AML-193 (cell line): ENCODE measurements at places on chromosomes 16 and 17.

DNA sequence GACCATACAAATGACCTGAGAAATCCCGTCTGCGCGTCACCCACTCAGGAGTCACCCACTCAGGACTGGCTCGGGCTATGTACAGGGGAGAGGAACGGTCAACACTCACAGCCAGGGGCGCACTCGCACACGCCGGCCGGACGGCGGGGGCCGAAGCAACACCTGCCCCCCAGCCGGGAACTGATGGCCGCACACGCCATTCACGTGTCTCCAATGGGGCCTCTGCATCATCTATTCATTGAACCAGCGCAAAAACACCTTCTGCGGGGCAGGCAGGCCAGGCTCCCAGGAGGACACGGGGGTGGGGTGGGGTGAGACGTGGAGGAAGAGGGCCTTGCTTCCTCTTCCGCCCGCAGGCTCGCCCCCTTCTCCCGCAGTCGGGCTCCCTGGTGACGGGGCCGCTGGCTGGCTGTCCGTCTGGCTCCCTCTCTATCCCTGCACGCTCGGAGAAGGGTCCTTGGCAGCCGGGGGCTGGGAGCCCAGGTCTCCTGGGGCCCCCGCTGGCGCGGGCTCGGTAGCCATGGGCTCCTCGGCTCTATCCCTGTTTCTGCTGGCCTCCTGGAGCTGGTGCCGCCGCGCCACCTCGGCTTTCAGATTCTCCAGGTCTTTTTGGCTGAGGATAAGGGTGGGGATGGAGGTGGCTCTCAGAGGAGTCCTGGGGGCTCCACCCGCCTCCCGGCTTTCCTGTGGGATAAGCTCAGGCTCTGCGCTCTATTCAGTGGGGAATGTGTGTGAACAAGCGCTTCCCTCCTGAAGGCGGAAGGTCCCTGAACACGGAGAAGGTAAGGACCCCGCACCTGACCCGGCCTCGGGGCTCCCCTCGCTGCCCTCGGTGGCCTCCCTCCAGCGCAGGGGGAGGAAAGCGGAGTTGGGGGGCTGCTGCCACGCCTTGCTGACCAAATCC is 21.1 kb downstream of the CLUH start:
- DNase-seq = no peak

- DNase-seq = no peak
Measured at GRCh38 chr17:35790841-35791240, 4.6 kb downstream of the MMP28 start.

- DNase-seq = no peak
Measured at GRCh38 chr17:40178021-40178601, 841 bp downstream of the RAPGEFL1 start.

- DNase-seq = no peak
Measured at GRCh38 chr17:10052106-10052813, 146.1 kb downstream of the GAS7 start.

DNA sequence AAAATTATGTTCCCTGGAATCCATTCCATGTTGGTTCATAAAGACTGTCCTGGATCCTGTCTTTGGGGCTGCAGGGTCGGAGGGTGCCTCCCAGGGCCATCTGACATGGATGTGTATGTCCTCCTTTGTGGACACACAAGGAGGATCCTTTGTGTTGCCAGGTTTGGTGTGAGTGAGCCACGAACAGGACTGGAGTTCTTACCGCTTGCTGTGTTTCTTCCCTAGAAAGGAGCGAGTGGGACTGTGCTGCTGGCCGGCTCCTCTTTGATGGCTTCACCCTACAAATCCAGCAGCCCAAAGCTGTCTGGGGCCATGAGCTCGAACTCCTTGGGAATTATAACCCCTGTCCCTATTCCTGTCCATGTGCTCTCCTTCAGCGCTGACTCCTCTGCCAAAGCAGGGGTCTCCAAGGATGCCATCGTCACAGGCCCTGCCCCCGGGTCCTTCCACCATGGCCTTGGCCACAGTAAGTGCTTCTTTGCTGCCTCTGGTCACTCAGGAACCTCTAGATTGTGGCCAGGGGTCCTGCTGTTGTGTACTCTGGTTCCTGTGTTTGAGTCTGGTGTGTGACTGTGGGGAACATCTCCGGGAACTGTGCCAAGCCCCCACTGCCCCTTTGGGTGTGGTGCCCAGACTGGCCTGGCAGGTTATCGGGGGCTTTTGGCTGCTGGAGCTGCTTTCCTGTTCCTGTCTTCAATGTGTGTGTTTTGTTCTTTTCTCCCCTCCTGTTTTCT is 29.5 kb downstream of the UBN1 start:
- no peak for DNase-seq

- no peak for DNase-seq
Measured at GRCh38 chr16:87123356-87124001, 193.7 kb downstream of the C16orf95 start.

DNA sequence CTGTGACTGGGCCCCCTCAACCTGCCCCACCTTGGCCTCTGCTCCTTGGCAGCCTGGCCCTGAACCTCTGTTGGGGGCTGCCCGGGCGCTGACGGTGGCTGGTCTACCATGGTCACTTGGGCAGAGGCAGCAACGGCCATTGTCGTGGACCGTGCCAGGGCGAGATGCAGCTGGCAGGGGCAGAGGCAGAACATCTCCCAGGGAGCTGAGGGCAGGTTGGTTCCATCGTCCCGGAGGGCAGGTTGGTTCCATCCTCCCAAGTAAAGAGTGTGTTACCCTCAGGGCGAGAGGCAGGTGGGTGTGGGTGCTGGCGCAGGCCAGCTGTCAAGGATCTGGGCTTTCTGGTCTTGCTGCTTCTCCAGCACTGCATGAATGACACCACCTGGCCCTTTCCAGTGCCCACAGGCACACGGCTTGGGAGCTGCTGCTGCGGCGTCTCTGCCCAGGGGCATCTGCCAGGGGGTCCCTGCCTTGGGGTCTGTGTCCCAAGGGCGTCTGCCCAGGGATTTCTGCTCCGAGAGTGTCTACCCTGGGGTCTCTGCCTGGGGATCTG is 12.0 kb downstream of the ACSF3 start:
- DNase-seq = no peak

DNA sequence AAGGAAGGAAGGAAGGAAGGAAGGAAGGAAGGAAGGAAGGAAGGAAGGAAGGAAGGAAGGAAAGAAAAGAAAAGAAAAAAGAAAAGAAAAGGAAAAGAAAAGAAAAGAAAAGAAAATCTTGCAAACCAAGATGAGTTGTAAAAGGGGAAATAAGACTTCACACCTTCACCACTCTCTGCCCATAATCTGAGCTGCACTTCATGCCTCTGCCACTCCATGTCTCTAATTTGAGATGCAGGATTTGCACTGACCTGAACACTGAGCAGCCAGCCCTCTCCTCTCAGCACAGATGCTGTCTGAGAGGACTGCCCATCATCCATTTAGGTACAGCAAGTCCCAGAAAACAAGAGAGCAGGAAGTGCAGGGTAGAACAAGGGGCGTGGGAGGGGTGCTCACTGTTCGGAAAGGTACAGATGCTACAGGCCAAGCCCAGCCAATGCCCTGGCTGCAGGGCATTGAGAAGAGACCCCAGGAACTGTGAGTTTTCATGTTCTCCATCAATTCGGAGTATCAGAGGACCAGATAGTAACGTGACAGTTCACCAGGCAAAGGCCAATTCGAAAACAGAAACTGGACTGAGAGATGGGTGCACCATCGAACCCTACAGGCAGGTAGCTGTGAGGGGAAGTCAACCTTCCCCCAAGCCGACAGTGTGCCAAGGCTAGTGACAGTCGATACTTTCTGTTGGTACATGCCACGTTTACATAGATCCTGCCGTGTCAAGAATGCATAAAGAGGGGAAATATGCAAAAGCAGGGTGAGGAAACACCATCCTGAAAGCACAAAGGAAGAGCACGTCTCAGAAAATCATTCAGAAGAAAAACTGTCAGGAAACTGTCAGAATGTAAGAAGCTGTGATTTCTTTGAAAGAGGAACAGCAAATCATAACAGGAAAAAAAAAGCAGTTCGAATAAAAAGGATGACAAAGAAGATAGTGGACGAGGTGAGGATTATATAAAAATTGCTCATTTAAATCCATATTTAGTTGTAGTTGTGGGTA is 142.0 kb upstream of the RCVRN start:
- DNase-seq = no peak

GRCh38 chr16:84308120-84308519 is 13.4 kb downstream of the WFDC1 start:
- DNase-seq = peak; percentile 1

- peak; percentile 75 for DNase-seq
Measured at GRCh38 chr17:49327835-49328784, 33.9 kb downstream of the ZNF652 start.

DNA sequence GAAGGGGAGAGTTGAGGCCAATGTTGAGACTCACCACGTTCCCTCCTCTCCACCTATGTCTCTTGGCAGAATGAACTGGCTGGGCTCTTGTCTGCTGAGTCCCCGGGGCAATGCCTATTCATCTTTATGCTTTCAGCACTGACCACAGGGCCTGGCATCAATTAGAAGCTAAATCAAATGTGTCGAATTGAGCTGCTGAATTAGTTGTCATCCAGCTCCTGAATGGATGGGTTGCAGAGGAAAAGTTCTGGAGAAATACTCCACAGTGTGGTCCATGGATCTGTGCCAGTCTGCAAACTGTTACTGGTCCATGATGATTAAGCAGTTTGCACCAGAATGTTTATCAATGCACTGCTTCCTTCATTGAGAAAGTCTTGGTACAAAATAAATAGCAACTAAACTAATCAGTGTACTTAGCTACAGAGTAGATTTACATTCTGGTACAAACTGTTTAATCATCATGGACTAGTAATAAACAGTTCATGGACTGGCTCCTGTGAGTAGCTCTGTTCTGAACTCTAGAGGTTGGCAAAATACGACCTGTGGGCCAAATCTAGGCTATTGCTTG is 4.6 kb downstream of the CNGB1 start:
- DNase-seq = no peak

- DNase-seq = no peak
Measured at GRCh38 chr17:21252289-21252795, 868 bp downstream of the NATD1 start.

- no peak for DNase-seq
Measured at GRCh38 chr16:3732171-3732570, 14.8 kb upstream of the TRAP1 start.

DNA sequence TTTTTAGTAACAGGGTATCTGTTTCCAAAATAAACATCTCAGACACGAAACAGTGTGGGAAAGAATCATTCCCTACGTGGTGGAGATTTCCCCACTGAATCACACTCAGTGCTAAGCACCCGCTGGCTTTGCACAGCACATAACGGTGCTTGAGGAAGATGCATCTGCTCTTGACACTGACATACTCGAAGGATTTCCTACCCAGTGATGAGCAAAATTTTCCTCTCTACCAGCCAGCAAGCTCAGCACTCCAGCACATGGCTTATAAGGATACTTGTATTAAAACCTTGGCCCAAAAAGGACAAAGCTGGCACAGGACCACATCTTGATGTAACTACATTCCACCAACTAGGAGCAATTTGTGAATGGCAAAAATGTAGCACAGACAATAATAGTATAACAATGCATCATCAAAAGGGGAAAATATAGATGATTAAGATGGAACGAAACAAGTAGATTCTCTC is 59.0 kb downstream of the ANKFY1 start:
- no peak for DNase-seq

GRCh38 chr17:43540821-43541674 is 5.1 kb downstream of the ETV4 start:
- no peak for DNase-seq

- no peak for DNase-seq
Measured at GRCh38 chr17:32112416-32112815, 29.9 kb upstream of the RHOT1 start.

DNA sequence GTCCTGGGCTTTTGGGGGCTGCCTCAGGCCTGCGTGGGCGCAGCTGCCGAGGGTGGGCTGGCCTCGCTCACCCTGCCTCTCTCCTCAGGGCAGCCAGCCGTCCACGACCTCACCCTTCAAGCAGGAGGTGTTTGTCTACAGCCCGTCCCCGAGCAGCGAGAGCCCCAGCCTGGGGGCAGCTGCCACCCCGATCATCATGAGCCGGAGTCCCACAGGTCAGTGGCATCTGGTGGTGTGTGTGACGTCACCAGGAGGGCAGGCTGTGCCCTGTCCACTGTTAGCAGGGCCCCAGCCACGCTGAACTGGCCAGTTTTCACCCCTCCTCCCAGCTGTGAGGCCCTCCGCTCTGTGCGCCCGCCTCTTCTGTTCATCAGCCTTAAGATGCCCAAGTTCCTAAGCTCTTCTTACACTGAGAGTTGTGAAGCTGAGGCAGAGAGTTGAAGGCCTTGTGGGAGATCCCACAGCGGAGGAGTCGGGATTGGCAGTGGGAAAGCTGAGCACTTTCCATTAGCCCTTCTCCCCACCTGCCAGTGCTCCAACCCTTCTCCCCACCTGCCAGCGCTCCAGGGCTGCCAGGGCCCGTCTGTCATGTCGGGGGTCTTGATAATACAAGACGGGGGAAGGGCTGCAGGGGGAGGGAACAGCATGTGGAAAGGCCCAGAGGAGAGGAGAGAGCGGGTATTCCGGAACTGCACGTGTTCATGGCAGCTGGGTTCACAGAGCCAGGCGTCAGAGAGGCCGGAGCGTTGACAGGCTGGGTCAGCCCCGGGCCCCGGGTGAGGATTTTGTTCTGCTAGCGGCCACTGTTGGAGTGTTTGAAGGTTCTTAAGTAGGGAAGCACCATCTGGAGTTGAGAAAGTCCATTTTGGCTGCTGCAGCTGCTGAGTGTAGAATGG is 36.3 kb downstream of the OR1D5 start:
- DNase-seq = no peak

DNA sequence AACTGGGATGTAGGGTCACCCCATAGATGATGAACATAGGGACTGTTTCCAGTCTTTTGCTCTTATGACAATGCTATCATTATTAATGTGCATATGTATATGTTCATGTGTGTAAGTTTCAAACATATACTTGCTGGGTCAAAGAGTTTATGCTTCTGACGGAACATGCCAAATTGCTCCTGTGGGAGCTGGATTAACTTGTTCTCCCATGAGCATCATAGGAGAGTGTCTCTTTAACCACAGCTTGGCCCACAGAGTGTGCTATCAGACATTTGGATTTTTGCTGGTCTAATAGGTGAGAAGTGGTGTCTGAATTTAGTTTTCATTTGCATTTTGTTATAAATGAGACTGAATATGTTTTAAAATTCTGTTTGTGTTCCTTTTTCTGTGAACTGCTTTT is 22.3 kb upstream of the ADORA2B start:
- no peak for DNase-seq

- DNase-seq = no peak
Measured at GRCh38 chr16:11170696-11171447, 85.1 kb downstream of the SOCS1 start.

- DNase-seq = no peak
Measured at GRCh38 chr17:1423456-1424135, 23.6 kb upstream of the YWHAE start.

- DNase-seq = no peak
Measured at GRCh38 chr16:20301840-20302239, 25.5 kb downstream of the GP2 start.

- no peak for DNase-seq
Measured at GRCh38 chr17:12691173-12691572, 25.5 kb downstream of the MYOCD start.
